Urinary bladder (tissue), 4 donors: ENCODE measurements at places on chromosomes 7 and 10. TPM values are rescaled to one million over a fixed set of nuclear protein-coding genes. Genes with fewer than 3 reads are reported as not detected.

STYXL1 gene
- total RNA-seq = 20.5 TPM

DNA sequence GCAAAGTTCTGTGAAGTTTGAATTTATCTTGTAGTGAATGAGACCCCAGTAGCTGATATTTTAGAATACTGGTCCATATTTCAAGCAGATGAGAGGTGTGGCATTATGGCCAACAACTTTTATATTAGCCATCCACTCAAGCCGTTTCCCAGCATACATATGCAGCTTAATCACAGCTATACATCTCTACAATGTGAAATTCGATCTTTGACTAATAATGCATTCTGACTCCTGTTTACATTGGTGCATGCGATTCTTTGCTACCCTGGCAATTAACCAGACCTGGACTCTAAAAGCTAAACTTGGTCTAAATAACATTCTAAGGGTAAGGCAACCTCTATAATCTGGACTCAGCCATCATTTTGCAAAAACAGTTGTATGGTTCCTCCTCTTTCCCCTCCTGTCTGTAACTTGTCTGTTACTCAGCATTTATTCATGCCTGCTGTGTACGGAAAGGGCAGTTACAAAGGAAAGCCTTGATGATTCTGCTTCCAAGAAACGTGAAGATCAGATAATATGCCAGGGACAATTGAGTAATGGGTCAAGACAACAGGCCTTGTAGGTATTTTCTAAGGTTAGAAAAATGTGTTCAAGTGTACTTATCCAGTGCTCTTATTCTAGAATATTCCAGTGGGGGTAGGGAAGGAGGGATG, 50.6 kb downstream of the PNLIPRP2 start:
- no peak for DNase-seq

- no peak for DNase-seq
Observed at GRCh38 chr10:98186681-98187080, 52.2 kb downstream of the R3HCC1L start.

DNA sequence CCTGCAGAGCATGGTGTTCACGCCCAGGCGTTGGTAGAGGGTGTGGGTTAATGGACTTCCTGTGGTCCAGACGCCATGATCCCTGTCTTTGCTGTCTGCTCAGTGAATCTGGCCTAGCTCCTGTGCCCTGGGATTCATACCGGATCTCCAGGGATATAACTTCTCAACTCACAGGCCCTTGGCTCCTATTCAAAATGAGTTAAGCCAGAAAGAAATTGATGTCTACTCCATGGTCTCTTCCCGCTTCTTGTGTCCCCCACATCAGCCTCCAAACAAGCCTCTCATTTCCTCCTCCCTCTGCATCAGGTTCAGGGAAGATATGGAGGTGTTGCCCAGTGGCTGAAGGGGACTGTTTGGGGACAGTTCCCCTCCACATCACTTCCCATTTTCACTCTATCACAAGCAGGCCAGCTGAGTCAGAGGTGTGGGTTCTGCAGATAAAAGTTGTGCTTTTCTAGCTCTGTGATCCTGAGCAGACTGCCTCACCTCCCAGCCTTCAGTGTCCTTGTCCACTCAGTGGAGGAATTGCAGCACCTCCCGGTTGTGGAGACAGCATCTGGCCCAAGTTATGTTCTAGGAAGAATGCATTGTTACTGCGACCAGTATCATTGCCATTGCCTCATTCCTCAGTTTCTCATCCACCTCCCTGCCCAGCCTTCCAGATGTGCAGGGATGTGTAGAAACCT, 22.5 kb downstream of the AKR1E2 start:
- DNase-seq = no peak

DNA sequence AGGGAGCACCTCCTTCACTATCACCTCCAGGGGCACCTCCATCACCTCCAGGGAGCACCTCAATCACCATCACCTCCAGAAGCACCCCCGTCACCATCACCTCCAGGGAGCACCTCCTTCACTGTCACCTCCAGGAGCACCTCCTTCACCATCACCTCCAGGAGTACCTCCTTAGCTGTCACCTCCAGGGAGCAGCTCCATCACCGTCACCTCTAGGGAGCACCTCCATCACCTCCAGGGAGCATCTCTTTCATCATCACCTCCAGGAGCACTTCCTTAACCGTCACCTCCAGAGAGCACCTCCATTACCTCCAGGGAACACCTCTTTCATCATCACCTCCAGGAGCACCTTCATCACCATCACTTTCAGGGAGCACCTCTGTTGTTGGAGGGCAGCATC, 103.0 kb downstream of the DNAJB6 start:
- DNase-seq = no peak
